ENCODE measurements at places on chromosomes 2 and 18. TPM values are rescaled to one million over a fixed set of nuclear protein-coding genes. Genes with fewer than 3 reads are reported as not detected.

The NLRC4 gene
- total RNA-seq = not detected

The TUBA3E gene
- total RNA-seq = 0.10 TPM

The ALKAL2 gene
- not detected for total RNA-seq

The KCNJ3 gene
- total RNA-seq = not detected

The SKA1 gene
- 30.4 TPM for total RNA-seq

The CDCA7 gene
- total RNA-seq = 31.9 TPM

The PSMA8 gene
- not detected for total RNA-seq

The FAP gene
- 3.3 TPM for total RNA-seq

The IL36G gene
- not detected for total RNA-seq

The BMP10 gene
- not detected for total RNA-seq

The PROKR1 gene
- total RNA-seq = not detected

The ST6GAL2 gene
- total RNA-seq = 0.37 TPM

The AKAIN1 gene
- not detected for total RNA-seq

The BMPR2 gene
- 13.3 TPM for total RNA-seq

The C2orf80 gene
- total RNA-seq = not detected

The SLC39A6 gene
- total RNA-seq = 82.4 TPM

The CCDC68 gene
- total RNA-seq = not detected

The TLX2 gene
- not detected for total RNA-seq

The KIAA2012 gene
- not detected for total RNA-seq

The MDH1B gene
- 2.6 TPM for total RNA-seq

The GNLY gene
- not detected for total RNA-seq

The ANKRD62 gene
- not detected for total RNA-seq

The TMEM163 gene
- total RNA-seq = not detected

The SP9 gene
- 0.10 TPM for total RNA-seq

The MARCHF4 gene
- total RNA-seq = 0.29 TPM

The ANKRD36C gene
- total RNA-seq = 2.5 TPM

The MTHFD2 gene
- 261 TPM for total RNA-seq

The ALK gene
- total RNA-seq = not detected

The MYCN gene
- not detected for total RNA-seq

The IMP4 gene
- 110 TPM for total RNA-seq

The LOXHD1 gene
- total RNA-seq = not detected

The ABCG5 gene
- not detected for total RNA-seq

The CRYGC gene
- not detected for total RNA-seq

The CCDC121 gene
- total RNA-seq = 1.5 TPM

The TMEM17 gene
- 2.6 TPM for total RNA-seq

The CENPA gene
- 30.2 TPM for total RNA-seq

The TXNDC2 gene
- total RNA-seq = 0.29 TPM

The LYPD6B gene
- total RNA-seq = 112 TPM

The LGALSL gene
- total RNA-seq = 5.0 TPM

The NEB gene
- 0.06 TPM for total RNA-seq

The SULT1C4 gene
- not detected for total RNA-seq

The SERPINB5 gene
- not detected for total RNA-seq

The TWIST2 gene
- total RNA-seq = 25.6 TPM

The C2orf66 gene
- not detected for total RNA-seq

The SERPINB13 gene
- total RNA-seq = not detected

The KATNAL2 gene
- 6.8 TPM for total RNA-seq

The UGT1A10 gene
- total RNA-seq = not detected

The CFC1 gene
- total RNA-seq = not detected

The ACTR2 gene
- total RNA-seq = 45.3 TPM

The SLC16A14 gene
- total RNA-seq = 2.5 TPM

The PLCD4 gene
- 0.29 TPM for total RNA-seq

The WDPCP gene
- 3.7 TPM for total RNA-seq

Data from H4 (cell line).